ENCODE measurements at places on chromosomes 5 and 9.

DNA sequence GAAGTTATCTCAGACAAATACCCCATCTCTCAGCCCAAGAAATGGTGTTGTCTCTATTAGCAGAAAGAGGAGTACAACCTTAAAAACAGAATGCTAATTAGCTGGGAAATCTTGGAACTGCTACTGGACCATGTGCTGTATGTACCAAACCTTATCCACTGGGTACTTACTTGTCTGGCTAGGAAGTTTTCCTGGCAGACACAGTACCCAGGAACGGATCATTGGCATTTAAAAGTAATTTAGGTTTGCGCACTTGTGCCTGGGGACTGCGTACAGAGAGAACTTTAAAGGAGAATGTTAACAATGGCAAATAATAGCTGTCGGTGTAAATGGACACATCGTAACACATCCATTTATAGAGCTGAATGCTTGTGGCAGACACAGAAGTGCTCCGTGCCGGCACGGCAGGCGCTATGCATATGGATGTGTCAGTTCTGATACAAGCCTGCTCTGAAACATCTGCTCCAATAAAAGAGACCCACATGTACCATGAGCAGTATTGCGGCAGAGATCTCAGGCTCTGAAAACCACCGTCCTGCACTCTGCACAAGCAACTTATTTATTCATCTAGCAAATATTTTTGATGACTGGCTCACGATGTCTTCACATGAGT, 290.6 kb upstream of the PANK3 start:
- no peak for DNase-seq

GRCh38 chr9:117046666-117047327, 359.7 kb downstream of the TRIM32 start:
- DNase-seq, result no peak

- no peak for DNase-seq
These were observed 49.9 kb upstream of the ERBIN start for GRCh38 chr5:65876496-65876895.

GRCh38 chr5:115594128-115595047, 7.9 kb downstream of the TICAM2 start:
- no peak for DNase-seq

DNA sequence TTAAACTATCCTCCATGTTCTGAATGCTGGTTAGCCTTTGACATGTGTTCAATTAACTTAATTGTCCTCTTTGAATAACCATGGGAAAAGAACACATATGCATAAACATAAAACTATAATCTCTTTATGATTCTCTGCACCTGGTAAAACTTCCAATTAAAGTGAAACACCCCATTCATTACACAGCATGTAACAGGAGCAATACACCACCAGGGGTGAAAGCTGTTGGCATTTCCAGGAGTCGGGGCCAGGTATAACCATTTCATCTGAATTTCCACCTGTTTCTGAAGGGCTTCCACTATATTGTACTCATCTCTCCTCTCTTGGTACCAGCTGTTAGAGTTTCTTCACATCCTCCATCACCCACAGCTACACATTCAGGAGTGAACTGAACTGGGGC, 303.8 kb downstream of the EDIL3 start:
- DNase-seq, result no peak

- DNase-seq, result no peak
These were observed 219.2 kb upstream of the KLF4 start for GRCh38 chr9:107708791-107709190.

- no peak for DNase-seq
These were observed 7.8 kb upstream of the MYOZ3 start for GRCh38 chr5:150653145-150653761.

GRCh38 chr5:36047384-36048160, 19.1 kb downstream of the UGT3A2 start:
- DNase-seq, result no peak

- DNase-seq, result peak; percentile 86
These were observed 5.1 kb downstream of the MGAT4B start for GRCh38 chr5:179801304-179802206.

GRCh38 chr5:177526191-177526590, 9.4 kb upstream of the DDX41 start:
- DNase-seq, result peak; percentile 12

DNA sequence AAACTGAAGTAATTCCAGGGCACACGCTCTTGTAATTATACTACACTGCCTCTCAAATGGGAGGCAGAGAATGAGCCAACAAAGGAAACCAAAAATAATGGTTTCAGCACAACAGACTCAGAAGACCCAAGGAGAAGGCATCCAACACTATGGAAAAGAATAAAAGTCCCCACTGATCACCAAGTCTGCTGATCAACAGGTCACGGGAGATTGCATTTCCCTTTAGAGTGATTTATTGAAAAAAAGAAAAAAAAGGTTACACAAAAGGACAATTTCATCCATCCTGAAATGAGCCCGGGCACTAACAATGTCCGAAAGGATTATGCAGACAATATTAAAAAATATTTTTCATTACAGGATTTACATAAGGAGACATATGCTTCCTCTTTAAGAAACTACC, 28.8 kb downstream of the MYO10 start:
- DNase-seq, result no peak

DNA sequence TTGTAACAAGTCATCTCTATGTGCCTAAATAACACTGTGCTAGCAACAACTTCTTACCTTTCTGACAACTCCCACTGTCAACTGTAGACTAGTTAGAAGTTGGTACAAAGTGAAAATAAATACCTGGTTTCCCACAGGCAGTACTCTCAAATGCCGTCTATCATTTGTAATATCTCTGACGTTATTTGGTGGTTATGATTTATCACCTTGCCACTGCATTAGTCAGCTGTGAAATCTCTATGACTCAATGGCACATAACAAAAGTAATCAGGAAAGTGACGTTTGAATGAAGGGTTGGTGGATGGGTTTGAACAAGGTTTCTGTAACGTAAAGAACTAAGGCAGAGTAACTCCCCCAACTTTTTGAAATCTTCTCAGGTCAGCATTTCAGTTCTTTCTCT, 592.3 kb downstream of the MAT2B start:
- no peak for DNase-seq

DNA sequence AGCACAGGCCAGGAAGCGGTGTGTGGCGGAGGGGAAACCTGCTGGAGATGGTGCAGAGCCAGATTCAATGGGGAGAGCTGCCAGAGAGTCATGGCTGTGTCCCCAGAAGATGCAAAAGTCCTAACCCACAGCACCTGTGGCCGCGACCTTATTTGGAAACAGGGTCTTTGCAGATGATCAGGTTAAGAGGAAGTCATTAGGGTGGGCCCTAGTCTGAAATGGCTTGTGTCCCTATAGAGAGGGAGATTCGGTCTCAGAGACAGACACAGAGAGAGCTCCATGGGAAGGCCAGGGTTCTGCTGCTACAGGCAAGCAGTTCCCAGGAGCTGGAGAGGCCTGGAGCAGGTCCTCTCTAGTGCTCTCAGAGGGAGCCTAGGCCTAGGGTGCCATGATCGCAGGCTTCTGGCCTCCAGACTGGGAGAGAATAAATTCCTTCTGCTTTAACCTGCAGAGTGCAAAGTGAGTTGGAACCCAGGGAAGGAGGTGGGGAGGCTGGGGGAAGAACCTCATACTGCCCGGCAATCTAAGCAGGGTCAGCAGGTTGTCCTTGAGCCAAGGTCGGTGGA, 1.9 kb upstream of the LPCAT1 start:
- DNase-seq, result peak; percentile 20

Measured in activated naive CD8-positive, alpha-beta T cell treated with anti-CD3 and anti-CD28 coated beads, Interleukin-2, amount 10 ng/mL, durations not matched to agents 7 days and 5 days (primary cell).